ENCODE measurements at places on chromosomes 5 and 9.

GRCh38 chr5:8843771-8844170, 702.1 kb downstream of the SEMA5A start:
- DNase-seq, result no peak

- no peak for DNase-seq
These were observed 74.9 kb upstream of the NIPAL4 start for GRCh38 chr5:157384971-157385709.

GRCh38 chr5:59222687-59223511, 640.0 kb downstream of the RAB3C start:
- no peak for DNase-seq

GRCh38 chr9:76707510-76707909, 56.7 kb upstream of the PCA3 start:
- DNase-seq, result no peak

DNA sequence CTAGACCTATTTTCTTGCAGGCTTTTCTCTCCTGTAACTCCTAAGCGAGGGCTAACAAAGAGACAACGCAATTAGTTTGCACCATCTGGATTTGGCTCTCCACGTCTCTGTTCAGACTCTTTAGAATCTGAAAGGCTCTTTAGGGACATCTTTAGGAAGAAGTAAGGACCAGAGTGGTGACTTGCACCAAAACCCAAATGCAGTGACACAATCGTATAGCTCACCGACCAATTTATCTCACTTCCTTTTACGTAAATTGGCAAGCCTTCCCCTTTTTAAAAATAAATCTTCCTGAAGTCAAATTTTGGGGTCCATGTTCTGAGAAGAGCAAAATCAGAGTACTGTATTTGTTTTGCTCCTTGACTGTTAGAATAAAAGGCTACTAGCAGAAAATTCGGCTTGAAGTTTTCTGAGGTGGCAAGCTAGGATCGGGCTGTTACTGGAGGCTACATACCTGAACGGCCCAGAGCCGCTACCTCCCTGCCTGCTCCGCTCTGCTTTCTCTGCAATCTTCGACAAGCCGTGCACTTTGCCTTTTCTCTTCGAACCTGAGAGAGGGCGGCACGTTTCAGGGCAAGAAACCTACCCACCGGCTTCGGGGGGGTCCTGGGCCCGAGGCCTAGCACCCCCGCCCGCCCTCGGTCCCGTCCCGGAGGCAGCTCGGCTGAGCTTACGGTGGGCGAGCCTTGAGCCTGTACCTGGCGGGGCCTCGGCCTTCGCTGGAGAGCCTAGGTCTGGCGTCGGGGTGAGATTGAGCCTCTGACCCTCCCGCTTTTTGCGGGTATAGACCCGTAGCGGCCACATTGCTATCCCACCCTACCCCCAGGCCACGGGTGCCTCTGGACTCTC, 537 bp downstream of the MEIKIN start:
- DNase-seq, result no peak

DNA sequence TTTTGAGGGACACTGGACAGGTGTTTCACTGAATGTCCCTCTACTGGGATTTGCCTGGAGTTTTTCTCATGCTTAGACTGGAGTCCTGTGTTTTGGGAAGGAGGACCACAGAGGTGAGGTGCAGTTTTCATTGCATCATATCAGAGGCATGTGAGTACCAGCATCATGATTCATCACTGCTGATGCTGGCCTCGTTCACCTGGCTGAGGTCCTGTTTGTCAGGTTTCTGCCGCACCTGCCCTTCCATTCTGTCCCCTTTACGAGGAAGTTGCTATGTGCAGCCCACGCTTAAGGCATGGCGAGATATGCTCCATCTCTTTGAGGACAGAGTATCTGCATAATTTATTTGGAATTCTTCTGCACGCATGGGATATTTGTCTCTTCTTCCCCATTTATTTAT, 162.1 kb downstream of the TENT4A start:
- no peak for DNase-seq

DNA sequence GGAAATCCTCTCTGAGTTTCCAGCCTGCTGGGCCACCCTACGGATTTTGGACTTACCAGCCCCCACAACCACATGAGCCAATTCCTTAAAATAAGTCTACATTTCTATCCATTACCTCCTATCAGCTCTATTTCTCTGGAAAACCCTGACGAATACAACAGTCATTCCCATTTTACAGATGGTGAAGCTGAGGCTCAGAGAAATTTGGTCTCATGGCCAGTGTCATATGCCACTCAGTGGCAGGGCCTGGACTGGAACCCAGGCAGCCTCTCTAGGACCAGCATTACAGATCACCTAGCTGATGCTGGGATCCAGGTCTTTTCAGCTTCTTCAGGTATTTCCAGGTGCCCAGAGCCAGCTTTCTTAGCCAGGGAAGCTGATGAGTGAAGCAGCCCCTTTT, 45.0 kb upstream of the SH3PXD2B start:
- DNase-seq, result no peak

DNA sequence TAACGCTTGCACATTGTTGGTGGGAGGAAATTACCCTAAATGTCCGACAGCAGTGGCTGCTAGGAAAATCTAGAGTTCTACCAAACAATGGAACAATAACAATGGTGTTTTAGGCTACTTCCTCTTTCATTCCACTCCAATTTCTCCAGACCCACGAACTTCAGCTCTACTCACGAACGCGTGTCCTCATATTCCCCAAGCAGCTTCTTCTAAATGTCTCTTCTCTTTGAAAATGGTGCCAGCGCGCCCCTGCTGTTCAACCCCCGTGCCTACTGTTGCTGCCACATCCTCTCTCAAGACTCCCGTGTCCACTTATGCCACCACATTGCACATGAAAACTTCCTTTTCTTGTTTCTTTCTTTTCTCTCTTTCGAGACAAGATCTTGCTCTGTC, 25.6 kb downstream of the OR2V2 start:
- DNase-seq, result no peak

GRCh38 chr5:116922532-116922931, 347.9 kb upstream of the SEMA6A start:
- DNase-seq, result no peak

DNA sequence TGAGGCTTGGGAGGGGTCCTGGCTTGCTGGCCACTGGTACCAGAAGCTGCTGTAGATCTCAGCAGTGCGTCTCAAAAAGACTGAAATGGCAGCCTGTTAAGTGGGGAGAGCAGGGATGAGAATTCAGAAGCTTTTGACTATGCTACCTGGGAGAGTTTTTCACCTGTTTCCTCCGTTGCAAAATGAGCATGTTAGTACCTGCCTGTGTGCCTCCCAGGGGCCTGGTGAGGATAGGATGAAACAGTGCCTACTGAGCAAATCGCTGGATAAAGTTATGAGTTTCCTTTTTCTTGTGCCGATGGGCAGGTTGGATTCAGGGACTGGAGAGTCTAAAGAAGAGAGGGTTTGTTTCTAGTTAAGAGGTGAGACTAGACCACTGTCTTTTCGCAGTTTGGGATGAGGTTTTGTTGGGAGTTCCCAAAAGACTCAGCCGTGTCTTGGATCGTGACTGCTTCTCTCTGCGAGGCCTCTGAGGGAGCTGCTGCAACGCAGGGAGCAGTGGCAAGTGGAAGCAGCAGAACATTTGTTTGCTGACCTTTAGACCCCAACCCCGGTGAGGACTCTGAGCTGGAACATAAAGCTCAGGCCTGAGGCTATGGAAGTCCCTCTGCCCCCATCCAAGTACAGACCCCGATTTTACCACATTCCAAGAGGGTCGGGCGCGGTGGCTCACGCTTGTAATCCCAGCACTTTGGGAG, 1.4 kb downstream of the RALGPS1 start:
- no peak for DNase-seq

DNA sequence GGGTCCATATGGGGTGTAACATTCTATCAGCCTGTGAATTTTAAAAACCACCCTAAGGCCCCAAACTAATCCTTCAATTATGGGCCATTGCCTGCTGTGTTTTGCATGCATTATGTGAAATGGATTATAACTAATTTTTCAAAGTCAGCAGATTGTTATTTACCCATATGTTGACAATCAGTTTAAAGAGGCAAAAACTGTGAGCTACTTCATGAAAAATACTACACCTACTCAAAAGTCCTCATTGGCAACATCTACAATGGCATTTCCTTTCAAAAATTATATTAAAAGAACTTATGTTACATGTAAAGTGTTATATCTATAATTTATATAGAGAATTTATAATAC, 49.0 kb upstream of the KIF2A start:
- no peak for DNase-seq

DNA sequence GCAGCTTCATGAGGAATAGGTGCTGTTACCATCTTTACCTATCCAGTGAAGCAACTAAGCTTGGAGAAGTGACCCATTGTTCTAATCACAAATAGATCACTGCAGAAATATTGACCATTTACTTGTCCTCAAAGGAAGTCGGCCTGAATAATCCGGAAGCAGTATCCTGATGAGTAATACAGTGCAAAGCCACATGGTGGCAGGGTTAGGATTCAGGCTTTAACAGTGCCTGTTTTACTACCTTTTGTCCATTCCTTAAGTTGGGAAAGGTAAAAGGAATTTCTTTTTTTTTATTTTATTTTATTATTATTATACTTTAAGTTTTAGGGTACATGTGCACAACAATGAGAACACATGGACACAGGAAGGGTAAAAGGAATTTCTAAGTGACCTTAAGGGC, 336.3 kb downstream of the KDM4C start:
- DNase-seq, result no peak

GRCh38 chr5:34655354-34655991, 655 bp upstream of the RAI14 start:
- no peak for DNase-seq

GRCh38 chr9:71897577-71897976, 13.4 kb downstream of the ABHD17B start:
- no peak for DNase-seq

DNA sequence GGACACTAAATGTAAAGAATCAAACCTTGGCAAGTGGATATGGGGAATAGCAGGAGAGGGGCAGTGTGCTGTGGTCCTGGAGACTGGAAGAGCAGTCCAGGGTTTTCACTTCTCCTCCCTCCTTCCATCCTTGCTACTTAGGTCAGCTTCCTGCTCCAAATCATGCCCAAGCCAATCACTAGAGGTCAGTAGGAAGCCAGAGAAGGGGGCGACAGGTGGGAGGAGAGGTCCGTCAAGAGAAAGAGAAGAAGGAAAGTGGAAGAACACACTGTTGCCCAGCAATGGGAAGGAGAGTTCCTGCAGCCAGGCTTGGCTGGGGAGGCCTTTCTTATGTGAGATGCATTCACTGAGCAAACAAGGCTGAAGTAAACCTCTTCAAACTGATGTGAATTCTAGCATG, 289.6 kb downstream of the DTWD2 start:
- DNase-seq, result no peak

- DNase-seq, result no peak
These were observed 116.6 kb upstream of the BOD1 start for GRCh38 chr5:173733021-173733420.

DNA sequence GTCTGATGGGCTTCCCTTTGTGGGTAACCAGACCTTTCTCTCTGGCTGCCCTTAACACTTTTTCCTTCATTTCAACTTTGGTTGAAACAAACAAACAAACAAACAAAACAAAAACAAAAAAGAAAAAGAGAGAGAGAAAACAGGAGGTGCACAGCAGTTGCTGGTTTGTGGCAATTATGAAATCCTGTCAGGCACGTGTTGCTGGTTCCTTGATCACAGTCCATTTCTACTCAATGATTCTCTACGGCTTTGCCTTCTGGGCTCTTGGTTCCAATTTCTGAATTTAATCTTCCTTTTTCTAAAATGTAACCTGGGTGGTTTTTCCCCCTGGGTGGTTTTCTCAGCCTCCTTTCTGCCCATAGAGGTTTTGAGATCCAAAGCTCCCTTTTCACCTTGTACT, 17.8 kb upstream of the PANK3 start:
- DNase-seq, result no peak

DNA sequence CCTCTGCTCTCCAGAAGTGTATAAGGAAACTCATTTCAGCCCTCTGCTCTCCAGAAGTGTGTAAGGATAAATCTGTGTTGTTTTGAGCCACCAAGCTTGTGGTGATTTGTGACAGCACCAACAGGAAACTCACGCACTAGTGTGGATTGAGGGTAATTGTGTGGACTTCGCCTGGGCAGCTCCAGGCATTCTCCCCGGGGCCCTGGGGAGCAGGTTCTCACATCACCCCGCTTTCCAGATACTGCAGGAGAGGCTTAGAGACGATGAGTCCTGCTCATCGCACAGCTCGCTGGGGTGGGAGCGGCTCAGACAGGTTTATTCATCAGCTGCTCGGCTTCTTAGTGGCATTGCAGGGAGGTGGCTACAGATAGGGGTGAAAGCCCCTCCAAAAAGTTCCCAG, 38.4 kb upstream of the RNF130 start:
- no peak for DNase-seq

DNA sequence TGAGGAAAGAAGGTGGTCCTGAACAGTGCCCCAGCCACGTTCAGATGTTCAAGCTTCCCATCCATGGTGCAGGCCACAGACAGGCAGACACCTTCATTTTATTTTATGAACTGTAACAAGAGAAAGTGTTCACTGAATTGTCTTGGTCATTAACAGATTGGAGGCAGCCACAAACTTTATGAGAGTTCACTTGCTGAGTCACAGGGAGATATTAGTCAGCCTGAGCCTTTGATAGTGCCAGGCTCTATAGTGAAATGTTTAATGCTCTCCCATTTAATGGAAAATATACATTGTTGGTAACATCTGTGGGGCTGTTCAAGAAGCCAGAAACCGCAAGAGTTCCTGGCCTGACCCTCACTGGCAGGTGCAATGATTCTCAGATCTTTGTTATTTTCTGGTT, 237.0 kb downstream of the TENT4A start:
- DNase-seq, result no peak

- no peak for DNase-seq
These were observed 5.1 kb upstream of the RGMB start for GRCh38 chr5:98768160-98768959.

GRCh38 chr9:73531051-73531532, 379.4 kb downstream of the ANXA1 start:
- no peak for DNase-seq

- DNase-seq, result no peak
These were observed 47.6 kb upstream of the TRAF1 start for GRCh38 chr9:120974181-120974580.

GRCh38 chr9:18397076-18397475, 76.9 kb upstream of the ADAMTSL1 start:
- DNase-seq, result no peak

- DNase-seq, result no peak
These were observed 69.3 kb downstream of the MLLT3 start for GRCh38 chr9:20552874-20553557.

DNA sequence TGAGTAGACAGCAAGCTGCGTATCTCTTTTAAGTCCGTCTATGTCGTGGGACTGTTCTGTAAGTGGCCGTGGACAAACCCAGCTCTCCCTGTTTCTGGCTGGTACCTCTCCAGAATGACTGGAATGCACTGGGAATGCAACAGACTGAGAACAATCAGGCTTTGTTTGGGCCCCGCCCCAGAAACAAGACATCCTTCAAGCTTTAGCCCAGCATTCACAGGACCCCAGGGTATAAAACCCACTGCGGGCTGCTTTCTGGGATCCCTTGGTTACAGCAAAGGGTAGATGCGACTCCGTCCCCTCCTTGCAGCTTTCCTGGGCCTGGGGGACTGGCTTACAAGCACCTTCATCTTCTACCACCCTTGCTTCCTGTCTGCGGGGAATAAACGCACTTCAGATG, 45.6 kb upstream of the SPTLC1 start:
- no peak for DNase-seq

Measured in stimulated activated CD8-positive, alpha-beta memory T cell treated with anti-CD3 and anti-CD28 coated beads, Interleukin-15, amount 100 ng/mL, for 4 hours (primary cell).